H4 (cell line): ENCODE measurements at places on chromosomes 7 and 10. TPM values are rescaled to one million over a fixed set of nuclear protein-coding genes. Genes with fewer than 3 reads are reported as not detected.

GRCh38 chr7:130721486-130722277 is 12.3 kb downstream of the KLF14 start:
- peak; percentile 77 for DNase-seq

- DNase-seq: no peak
Measured at GRCh38 chr7:148924011-148924410, 39.9 kb upstream of the EZH2 start.

Gene MEPCE
- total RNA-seq: 25.8 and 28.5 TPM in 2 replicates

DNA sequence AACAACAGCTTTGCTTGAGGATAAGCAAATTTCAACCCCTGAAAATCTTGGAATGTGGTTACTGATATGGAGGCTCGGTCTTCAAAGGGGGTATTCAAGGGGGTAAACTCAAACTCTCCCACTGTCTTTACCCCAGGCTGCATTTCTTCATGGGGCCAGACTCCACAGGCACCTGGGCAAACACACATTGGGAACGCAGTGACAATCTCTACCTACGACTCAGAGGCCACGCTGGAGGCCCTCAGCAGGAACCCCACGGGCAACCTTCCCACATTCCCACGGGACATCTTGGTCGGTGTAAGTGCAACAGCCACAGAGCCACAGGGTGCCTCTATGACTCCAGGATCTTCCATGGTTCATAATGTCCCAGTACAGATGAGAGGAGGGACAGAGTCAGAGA is 2.2 kb upstream of the INSIG1 start:
- no peak for DNase-seq

- DNase-seq: no peak
Measured at GRCh38 chr7:31075086-31075405, 22.9 kb downstream of the ADCYAP1R1 start.

Gene C10orf62
- total RNA-seq: not detected in 2 replicates

DNA sequence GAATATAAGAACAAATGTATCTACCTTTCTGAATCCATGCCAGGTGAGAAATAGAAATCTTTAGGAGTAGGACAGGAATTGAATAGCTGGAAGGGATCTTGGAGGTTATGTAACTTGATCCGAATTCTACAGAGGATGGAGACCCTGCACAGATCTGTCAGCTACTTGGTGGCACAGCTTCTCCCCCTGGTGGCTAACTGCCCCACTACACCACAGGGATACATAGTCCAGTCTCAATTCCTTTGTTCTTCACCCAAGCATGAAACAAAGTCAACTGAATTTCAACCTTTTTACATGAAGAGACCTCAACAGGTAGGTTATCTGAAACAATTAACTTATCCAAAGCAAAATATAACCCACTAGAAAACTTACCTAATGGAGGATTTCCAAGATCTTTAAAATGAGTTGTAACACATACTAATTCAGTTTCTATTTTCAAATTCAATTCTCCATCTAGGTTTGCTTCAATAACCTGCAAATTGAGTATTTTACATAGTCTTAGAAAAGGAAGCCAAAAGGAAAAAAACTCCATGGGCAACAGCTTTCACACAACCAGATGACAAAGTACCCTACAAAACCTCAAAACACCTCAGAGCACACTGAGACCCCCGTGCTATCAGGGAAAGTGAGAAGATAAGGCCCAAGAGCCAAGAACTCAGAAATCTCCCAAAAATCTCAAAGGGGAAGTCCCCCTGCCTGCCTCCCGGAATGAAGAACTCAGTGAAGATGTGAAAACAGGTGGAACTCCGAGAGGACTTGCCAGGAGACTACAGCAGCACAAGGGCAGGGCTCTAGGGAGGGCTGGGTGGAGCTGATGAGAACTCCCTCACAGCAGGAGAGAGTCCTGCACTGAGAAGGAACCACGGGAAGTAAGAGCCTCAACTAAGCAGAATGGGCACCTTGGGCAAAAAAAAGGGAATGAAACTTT is 10.3 kb downstream of the HUS1 start:
- peak; percentile 84 for DNase-seq

Gene PRTFDC1
- total RNA-seq: 18.3 and 22.8 TPM in 2 replicates

GRCh38 chr10:63210611-63211196 is 77.6 kb downstream of the NRBF2 start:
- no peak for DNase-seq

Gene ECD
- 41.1 and 49.9 TPM in 2 replicates for total RNA-seq

DNA sequence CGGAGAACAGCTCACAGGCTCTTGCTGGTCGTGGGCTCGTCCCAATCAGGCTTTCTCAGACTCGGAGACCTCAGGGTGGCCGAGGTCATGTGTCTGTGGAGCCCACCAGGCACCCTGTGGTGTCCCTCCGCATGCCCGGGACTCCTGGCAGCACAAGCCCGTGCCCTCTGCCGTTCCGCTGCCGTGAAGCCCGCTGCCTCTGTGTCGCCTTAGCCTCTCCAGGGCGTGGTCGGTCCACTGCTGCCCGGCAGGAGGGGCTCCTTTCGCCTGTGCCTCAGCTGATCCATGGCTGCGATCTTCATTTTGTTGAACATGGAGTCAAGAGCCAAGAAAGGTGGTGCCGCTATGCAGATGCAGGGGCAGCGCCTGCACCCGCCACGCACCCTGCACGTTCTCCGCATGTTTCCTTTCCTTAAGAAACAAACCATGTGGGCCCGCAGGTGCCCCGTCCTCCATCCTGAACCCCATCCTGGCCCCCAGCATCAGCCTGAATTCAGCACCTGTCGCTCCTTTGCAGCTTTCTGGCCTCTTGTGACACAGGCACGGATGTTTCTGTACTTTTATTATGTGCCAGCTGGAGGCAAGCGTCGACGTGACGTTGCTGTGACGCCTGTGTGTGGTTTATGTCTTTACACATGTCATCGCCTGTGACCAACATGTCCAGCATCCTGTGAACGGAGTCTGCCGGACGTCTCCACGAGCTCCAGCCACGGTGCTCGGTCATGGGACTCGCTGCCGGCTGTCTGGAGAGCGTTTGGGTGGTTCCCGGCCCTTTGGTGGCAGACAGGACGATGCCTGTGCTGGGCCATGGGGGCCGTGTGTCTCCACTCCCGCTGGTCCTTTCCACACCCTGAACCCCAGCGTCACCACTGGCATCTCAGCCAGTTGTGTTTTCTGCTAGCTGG is 69.9 kb downstream of the NKX6-2 start:
- no peak for DNase-seq

GRCh38 chr10:129424978-129425377 is 42.1 kb upstream of the MGMT start:
- DNase-seq: no peak

Gene CRHR2
- total RNA-seq: not detected in 2 replicates

- DNase-seq: no peak
Measured at GRCh38 chr10:18571076-18571475, 80.3 kb downstream of the NSUN6 start.

GRCh38 chr7:44259547-44260457 is 59.0 kb downstream of the YKT6 start:
- DNase-seq: peak; percentile 52

DNA sequence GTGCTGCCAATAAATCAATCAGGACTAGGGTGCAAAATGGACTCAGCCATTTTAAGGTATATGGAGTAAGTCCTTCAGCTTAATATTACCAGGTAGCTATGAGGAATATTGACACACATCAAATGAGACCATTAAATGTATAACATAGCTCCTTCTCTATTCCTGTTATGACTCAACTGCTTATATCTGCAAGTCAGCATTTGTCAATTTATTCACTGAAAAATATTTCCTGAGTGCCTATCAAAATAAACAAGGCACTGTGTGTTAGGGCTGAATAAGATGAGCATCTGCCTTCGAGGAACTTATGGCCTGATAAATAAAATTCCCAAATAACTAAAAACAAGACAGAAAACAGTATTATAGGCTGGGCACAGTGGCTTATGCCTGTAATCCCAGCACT is 113.8 kb downstream of the CDK6 start:
- DNase-seq: no peak

GRCh38 chr7:7032221-7032620 is 150.1 kb upstream of the C1GALT1 start:
- no peak for DNase-seq

Gene BHLHA15
- not detected in 2 replicates for total RNA-seq

- DNase-seq: no peak
Measured at GRCh38 chr7:93258661-93259060, 26.5 kb downstream of the VPS50 start.

Gene CEP55
- 62.2 and 69.9 TPM in 2 replicates for total RNA-seq

Gene STMP1
- total RNA-seq: 20.9 and 22.7 TPM in 2 replicates

Gene SAP25
- not detected in 2 replicates for total RNA-seq

- DNase-seq: no peak
Measured at GRCh38 chr7:103914147-103914899, 75.1 kb downstream of the RELN start.

Gene HTR5A
- total RNA-seq: not detected in 2 replicates

Gene AP3M1
- total RNA-seq: 33.4 and 42.1 TPM in 2 replicates

Gene SPDYE5
- total RNA-seq: not detected in 2 replicates

DNA sequence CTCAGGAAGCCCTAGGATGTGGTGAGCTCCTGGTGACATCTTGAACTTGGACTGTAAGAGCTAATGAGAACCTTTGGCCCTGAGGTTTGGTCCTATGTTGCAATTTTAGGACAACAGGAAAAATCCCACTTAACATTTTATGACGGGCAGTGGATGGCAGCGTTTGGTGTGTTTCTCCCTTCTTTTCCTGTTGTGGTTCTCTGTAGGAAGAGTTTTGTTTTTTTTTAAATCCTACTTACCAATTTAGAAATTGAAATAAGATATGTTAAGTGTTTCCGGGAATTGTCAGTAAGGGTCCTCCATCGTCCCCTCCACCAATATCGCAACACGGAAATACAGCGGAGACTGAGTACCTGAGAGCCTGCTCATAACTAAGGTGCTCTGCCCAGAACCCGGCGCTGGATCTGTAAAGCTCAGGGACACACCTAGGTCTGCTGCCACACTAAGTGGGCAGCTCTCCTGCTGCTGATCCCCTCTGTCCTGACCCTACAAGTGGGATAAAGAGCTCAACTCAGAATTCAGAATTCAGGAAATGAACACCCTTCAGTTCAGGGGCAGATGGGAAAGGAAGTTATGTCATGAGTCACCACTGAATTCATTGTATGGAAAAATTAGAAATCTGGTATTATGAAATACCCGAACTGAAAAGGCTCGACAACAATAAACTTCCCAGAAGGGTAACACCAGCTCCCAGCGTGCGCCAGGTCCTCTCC is 9.1 kb upstream of the PROSER2 start:
- no peak for DNase-seq

Gene SH2D4B
- total RNA-seq: not detected in 2 replicates

- DNase-seq: no peak
Measured at GRCh38 chr7:136072447-136072846, 95.3 kb upstream of the MTPN start.

Gene CTAGE4
- total RNA-seq: 0.15 and 0.16 TPM in 2 replicates

Gene PLXDC2
- 27.9 and 30.3 TPM in 2 replicates for total RNA-seq

- DNase-seq: no peak
Measured at GRCh38 chr10:98878418-98878817, 357.2 kb downstream of the HPSE2 start.

Gene SPDYE11
- not detected in 2 replicates for total RNA-seq

DNA sequence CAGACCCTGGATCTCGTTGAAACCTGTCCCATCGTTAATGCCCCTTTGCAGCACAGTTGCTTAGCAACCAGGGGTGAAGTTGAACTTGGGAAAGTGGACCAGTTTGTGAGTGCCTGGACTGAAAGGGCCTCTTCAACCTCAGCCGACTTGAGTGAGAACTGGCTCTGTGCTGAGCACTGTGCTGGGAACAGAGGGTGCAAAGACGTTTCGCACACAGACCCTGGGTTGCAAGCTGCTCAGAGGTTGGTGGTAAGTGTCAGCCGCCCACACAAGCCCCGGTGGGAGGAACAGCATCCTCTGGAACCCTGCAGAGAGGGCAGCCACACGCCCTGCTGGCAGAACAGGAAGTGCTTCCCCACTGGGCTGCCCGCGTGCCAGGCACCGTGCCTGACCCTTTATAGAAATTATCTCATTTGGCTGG is 89.2 kb downstream of the CARD11 start:
- no peak for DNase-seq

GRCh38 chr7:118109607-118110006 is 74.4 kb upstream of the LSM8 start:
- DNase-seq: no peak

Gene ZNF37A
- total RNA-seq: 0.25 and 0.97 TPM in 2 replicates

- no peak for DNase-seq
Measured at GRCh38 chr10:64798297-64798696, 1277.1 kb downstream of the REEP3 start.

GRCh38 chr10:14569274-14570060 is 205.2 kb downstream of the FAM107B start:
- DNase-seq: no peak

- DNase-seq: no peak
Measured at GRCh38 chr10:113618338-113618737, 45.5 kb downstream of the NRAP start.

- DNase-seq: no peak
Measured at GRCh38 chr10:82340166-82340565, 465.2 kb downstream of the NRG3 start.

- no peak for DNase-seq
Measured at GRCh38 chr10:23198610-23198939, 6.5 kb downstream of the PTF1A start.

- no peak for DNase-seq
Measured at GRCh38 chr7:40656349-40656748, 521.5 kb downstream of the SUGCT start.

Gene TAS2R41
- total RNA-seq: not detected in 2 replicates

DNA sequence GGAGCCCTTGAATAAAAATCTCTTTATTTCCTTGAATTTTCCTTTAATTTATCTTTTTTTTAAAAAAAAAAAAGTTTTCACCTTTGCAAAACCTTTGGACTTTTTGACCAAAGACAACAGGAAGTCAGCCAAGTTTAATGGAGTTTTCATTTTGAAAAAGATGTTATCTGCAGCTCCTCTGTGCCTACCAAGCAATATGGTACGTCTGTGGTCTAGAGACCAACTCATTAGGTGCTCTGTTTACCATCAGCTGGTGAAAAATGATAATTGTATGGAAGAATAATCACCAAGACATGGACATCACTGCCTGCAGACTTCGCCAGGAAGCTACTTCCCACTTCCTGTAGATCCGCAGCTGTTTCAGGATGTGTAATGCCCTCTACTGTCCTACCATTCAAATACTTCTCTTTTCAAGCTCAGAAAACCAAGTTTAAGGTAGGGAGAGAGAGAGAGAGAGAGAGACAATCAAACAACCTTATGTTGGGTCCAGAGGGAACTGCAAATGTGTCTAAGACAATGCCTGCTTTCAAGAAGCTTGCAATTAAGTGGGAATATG is 18.7 kb downstream of the PLXNA4 start:
- DNase-seq: peak; percentile 48

Gene ADO
- 24.0 and 24.7 TPM in 2 replicates for total RNA-seq

GRCh38 chr10:109880886-109881768 is 42.2 kb downstream of the XPNPEP1 start:
- no peak for DNase-seq

Gene OR6B1
- total RNA-seq: not detected in 2 replicates
